Activated gamma-delta T cell treated with Interleukin-2 at 50 U/mL for 16 hours (primary cell): ENCODE measurements at places on chromosomes 16 and 17.
A peak's percentile ranks its signal among the peaks of the same experiment; 100 is the strongest.

- no peak for DNase-seq
Measured at GRCh38 chr16:66353055-66353454, 13.4 kb upstream of the CDH5 start.

GRCh38 chr17:63452962-63453551, 7.0 kb upstream of the CYB561 start:
- no peak for DNase-seq

DNA sequence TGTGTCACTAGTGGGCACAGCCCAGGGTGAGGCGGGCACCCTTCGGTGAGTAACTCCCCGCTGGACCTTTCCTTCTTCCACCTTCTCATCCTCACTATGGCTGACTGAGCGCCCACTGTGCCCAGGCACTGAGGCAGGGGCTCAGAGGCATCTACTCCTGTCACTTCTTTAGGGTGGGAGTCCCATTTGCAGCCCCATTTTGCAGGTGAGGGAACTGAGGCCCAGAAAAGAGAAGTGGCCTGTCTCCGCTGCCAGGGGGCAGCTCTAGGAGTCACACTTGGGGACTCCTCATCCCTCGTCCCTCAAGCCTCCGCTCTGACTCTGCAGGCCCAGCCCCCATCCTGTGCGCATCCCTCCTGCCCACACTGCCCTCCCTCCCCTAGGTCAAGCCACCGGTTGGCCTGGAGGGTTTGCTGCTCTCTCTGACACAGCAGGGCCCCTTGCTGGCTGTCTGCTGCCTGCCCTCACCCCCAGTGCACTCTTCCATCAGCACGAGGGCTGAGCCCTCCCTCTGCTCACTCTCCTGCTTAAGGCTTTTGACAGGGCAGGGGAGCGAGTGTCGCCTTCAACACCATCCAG, 62.4 kb downstream of the CNGB1 start:
- DNase-seq = no peak

DNA sequence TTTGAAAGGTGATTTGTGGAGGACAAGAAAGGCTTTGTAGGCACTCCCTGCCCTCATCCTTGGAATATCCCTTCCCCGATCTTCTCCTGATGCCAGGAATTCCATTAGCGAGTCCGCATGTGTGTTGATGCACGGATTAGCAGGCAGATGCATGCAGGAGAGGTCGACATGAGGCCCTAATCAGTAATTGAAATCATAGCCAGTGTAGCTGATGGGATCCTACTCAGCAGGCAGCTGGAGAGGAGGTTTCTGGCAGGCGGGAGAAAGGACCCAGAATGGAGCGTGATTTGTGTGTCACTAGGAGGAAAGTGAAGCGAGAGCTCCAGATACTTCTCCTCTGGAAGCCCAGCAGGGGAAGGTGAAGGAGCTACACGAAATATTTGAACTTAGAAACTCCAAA, 196.3 kb upstream of the CDH11 start:
- DNase-seq = no peak

DNA sequence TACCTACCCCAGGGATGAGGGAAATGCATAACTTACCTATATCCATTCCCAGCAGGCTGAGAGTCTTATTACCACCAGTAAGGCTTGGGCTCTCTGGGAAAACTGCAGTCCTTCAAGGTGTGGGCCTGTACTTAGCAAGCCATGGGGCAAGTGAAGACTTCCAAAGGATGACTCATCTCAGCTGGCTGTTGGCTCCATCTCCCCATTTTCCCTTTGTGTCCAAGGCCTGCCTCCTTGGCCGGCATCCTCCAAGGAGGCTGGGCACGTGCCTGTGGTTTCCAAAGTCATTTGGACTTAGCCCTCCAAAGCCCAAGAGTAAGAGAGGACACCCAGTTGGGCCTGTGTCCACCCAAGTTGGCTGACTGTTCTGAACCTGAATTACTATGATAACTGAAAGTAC, 89.8 kb downstream of the TMEM100 start:
- no peak for DNase-seq

DNA sequence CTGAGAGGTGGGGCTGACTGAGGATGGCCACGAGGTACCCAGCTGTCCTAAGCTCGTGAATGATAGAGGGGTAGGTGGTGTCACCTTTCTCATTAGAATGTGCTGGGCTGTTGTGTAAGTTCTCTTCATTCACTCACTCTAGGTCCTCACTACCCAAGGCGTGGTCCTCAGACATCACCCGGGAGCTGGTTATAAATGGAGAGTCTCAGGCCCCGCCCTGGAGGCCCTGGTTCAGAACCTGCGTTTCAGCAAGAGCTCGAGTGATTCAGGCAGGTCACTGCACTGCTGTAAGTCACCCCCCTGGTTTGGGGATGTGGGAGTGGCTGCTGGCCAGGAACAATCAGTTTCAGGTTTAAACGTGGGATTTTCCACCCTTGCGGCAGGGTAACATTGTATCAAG, 139.8 kb downstream of the FOXL1 start:
- no peak for DNase-seq

DNA sequence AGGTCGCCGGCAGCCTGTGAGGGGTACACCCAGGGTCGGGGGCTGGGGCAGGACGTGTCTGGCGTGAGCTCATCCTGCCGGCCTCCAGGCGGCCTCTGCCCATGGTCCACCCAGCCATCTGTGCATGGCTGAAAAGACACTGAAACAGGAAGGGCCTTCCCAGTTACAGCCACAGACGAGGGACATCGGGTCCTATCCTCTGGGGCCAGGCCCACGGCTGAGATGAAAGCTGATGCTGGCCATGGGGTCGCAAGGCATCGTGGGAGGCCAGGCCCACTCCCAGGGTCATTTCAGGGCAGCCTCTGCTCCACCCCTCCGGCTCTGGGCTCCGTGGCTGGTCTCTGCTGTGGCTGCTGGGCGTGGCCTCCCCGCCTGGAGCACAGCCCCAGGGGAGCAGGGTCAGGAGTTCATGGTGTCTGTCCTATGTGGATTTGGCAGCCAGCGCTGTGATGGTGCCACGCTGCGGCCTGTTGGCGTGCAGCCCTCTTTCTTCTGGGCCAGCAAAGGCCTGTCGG, 16.6 kb upstream of the ATP6V0C start:
- DNase-seq = no peak

GRCh38 chr17:65172496-65173136, 35.4 kb downstream of the RGS9 start:
- DNase-seq = no peak

GRCh38 chr17:45269912-45270311, 8.0 kb upstream of the SPATA32 start:
- DNase-seq = no peak

DNA sequence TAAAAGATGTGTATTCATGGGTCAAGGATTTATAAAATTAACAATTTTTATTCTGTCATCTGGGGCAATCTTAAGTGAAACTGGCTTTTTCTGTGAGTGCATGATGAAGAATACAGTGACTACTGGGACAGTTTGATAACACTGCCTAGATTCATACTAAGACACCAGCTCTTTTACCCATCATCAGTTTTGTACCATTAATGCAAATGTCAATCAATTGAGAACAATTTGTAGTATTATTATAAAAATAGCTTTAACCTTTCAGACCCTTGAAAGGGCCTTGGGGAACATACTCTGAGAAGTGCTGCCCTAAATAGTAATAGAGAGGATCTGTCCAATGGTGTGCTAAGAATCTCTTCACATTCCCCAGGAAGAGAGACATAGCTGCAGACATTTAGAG, 45.4 kb upstream of the PSMD11 start:
- DNase-seq = no peak

DNA sequence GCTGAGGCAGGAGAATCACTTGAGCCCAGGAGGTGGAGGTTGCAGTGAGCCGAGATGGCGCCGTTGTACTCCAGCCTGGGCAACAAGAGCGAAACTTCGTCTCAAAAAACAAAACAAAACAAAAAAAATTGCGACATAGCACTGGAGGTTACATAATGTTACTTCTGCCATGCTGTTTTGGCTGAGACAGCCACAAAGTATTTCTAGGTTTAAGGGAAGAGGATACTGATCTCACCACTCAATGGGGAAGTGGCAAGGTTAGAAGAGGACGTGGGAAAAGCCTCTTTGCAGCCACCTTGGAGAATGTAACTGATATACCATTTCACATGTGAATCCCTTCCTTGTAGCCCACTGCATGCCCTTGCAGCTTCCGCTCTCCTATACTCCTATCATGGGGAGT, 131.2 kb upstream of the NLRP1 start:
- no peak for DNase-seq

GRCh38 chr17:57408071-57408811, 151.9 kb downstream of the MSI2 start:
- DNase-seq = peak; percentile 26

- peak; percentile 63 for DNase-seq
Measured at GRCh38 chr17:80195671-80196529, 24.2 kb downstream of the SGSH start.

DNA sequence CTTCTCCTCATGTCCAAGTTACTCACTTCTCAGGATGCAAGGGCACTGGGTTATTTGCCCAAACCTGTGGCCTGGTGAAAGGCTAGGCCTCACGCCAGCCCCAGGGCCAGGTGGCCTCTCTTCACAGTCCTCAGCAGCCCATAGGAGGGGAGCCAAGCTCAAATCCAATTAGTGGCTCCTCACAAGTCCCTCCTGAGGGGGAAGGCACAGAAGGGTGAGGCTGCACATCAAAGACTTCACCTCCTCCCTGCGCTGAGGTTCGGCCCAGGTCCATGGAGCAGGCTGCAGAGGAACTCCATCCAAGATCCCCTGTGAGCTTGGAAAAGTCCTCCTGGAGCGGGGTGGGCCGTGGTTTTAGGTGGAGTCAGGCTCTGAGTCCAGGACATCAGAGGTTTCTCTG, 320.0 kb downstream of the FOXL1 start:
- DNase-seq = no peak

GRCh38 chr17:61632826-61633225, 41.8 kb upstream of the NACA2 start:
- no peak for DNase-seq

- no peak for DNase-seq
Measured at GRCh38 chr17:17547210-17547764, 44.2 kb downstream of the PEMT start.

DNA sequence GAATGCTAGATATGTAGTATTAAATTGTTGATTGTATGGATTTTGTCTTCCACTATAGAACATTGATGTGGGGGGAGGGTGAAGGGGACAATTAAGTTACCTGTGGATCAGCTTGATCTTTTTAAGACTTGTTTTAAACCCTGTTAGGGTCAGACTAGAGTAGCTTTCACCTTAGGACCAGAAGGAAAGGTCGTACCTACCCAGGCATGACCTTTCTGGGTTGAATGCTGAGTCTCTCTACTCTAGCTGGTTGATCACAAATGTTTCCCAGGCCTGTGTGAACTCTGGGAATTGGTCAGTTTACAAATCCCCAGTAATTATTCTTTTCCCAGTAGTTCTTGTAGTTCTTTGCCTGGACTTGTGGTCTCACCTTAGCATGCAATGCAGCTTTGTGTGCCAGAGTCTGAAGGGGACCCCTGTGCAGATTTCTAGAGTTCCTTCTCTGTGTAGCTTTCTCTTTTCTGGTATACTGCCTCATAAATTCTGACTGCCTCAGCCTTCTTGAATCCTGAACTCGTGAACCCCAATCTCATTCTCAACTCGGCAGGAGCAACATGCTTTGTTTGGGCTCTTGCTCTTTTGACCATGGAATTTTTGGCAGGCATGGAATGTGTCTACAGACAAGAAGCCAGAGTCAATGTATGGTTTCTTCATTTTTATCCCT, 54.1 kb downstream of the VMP1 start:
- DNase-seq = no peak

- DNase-seq = no peak
Measured at GRCh38 chr17:54418467-54418866, 482.2 kb upstream of the TOM1L1 start.

DNA sequence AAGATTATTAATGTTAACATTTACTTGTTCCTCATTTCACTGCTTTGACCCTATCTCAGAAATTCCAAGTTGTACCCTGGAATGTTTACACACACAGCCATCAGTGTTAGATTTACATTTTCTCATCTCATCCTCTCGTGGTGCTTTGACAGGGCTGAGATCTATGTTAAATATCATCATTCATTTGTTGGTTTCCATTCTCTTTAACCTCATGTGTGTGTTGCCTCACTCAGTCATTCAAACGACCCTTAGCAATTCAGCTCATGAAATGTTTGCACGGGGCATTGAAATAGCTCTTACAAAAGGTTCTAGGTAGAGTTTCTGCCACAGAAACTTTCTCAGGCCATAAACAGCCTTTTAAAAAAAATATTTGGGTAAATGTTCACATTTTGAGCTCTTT, 369.6 kb upstream of the MAF start:
- no peak for DNase-seq
